NCI-H1417 treated with DMSO at 0.1 percent for 48 hours (cell line): ENCODE measurements at places on chromosomes 13 and 19.

GRCh38 chr19:46193678-46194077 lies 35.9 kb upstream of the IGFL1 start:
- DNase-seq, result no peak

- DNase-seq, result no peak
Observed at GRCh38 chr13:77310579-77311279, 16.2 kb downstream of the MYCBP2 start.

DNA sequence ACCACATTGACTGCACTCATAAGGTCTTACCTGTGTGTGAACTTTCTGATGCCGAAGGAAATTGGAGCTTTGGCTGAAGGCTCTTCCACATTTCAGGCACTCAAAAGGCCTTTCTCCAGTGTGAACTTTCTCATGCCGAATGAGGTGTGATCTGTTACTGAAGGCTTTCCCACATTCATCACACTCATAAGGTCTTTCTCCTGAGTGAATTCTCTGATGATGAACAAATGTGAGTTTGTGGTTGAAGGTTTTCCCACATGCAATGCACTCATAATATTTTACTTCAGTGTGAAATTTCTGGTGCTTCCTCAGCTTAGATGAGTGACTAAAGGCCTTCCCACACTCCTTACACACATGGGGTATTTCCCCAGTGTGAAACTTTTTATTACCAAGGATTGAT lies 5.7 kb downstream of the ZNF132 start:
- no peak for DNase-seq

DNA sequence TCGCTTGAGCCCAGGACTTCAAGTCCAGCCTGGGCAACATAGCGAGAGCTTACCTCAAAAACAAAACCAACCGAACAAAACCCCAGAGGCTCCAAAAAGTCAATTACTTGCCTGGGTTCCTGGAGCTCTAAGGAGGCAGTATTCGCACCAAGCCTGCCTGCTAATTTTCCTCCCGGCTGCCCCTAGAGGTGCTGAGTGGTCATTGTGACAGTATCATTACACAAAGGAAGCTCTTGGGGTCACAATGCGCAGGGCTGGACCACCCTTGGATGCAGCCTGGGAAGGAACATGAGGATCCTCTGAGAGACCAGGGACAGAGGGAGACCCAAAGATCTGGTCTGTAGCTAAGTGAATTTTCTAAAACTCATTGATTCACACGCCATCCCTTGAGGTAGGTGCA lies 8.5 kb upstream of the PEX11G start:
- DNase-seq, result no peak

- DNase-seq, result no peak
Observed at GRCh38 chr19:46206176-46206575, 23.4 kb upstream of the IGFL1 start.

DNA sequence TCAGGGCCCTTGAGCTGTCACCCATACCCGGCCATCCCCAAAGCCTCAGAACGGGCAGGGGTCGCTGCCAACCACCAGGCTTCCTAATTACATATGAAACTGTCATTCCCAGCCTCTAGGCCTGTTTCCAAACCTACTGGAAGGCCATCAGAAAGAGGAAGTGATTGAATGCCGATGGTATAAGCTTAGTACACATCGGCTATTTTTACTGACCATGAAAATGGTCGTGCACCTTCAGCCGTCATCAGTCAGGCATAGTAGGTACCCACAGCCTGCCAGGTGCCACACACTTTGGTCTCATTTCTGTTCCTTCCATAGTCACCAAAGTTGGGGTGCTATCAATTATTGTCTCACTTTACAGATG lies 10.2 kb downstream of the KRI1 start:
- DNase-seq, result no peak

- DNase-seq, result no peak
Observed at GRCh38 chr13:67229481-67230403, at the start of gene PCDH9. PCDH9 (minus strand) TSS chr13:67230336; CDS start chr13:67228440, 1,896 bp downstream.

GRCh38 chr13:86003029-86003428 lies 203.8 kb upstream of the SLITRK6 start:
- DNase-seq, result peak; percentile 85

- DNase-seq, result no peak
Observed at GRCh38 chr13:111383591-111384440, 63.4 kb downstream of the TEX29 start.

DNA sequence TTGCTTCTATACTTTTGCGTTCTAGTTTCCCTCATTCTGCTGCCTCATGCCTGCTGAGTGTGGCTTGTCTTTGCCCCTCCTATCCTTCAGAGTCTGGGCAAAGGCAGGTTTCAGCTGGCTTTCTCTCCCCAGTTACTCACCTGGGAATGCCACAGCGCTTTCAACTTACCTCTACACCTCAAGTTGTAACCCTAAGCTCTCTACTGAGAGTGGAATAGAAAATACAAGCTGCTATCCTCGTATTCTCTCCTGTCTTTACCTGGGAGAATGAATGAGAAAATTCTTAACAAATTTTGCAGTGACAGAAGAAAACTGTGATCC lies 316.3 kb upstream of the KLF12 start:
- DNase-seq, result no peak

DNA sequence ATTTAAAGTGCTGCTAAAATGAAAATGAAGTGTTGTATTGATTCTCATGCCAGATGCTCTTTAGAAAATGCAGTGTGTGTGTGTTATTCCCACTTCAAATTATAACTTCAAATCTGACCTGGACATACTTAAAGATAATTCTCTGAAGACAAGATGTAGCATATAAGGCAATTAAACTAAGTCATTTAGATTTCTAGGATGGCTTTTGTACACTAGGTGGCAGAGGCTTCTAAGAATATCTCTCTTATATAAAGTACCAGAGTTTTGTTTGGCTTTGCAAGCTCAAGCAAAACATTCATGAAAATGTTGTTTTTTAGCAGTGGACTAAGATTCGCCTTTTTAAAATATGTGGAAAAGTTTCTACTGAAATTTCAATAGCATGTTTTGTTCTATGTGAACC lies 407.2 kb downstream of the GPC5 start:
- DNase-seq, result no peak

DNA sequence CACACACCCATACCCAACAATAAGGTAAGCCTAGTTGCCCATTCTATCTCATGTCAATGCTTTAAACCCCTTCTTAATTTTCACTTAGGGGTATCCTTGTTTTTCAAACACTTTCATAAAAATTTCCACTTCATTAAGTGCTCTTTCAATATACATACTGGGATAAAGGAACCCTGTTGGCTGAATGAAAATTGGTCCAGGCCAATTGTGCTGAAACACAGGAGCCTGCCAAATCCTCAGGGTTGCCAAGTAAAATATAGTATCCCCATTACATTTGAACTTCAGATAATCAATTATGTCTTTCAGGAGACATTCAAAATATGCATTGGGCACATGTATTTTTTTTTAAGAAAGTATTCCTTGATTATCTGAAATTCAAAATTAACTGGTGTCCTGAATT lies 1131.1 kb downstream of the SLITRK1 start:
- DNase-seq, result no peak

DNA sequence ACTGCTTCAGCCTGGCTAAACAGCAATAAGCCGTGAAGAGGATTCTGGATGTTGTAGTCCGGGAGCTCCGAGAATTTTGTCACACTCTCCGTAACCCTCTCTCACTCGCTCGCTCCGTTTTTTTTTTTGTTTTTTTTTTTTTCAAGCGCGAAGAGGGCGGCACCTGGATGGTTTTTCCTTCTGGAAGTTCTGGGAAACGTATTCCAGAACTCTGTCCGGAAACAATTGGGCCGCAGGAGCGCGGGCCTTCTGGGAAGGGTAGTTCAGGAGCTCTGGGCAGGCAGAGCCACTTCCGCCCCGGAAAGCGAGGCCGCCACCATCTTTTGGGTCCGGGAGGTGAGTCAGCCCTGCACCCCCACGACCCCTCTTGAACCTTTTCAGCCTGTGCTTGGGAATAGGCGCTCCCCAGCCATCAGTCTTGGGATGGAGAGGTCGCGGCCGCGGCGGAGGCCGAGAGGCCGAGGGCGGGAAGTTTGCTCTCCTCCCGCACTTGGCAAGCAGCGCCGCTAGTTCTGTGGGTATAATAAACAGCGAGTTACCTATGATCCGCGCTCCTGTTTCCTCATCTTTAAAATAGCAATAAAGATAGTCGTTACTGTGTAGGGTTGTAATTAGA lies at the start of gene ZNF227:
TSS of gene ZNF227 (plus strand) at position 283 of the 616 bp plus-strand sequence. CDS start 5,261 bp downstream, outside the sequence.
- peak; percentile 40 for DNase-seq
